ENCODE measurements at places on chromosomes 2 and 18.
A peak's percentile ranks its signal among the peaks of the same experiment; 100 is the strongest.

DNA sequence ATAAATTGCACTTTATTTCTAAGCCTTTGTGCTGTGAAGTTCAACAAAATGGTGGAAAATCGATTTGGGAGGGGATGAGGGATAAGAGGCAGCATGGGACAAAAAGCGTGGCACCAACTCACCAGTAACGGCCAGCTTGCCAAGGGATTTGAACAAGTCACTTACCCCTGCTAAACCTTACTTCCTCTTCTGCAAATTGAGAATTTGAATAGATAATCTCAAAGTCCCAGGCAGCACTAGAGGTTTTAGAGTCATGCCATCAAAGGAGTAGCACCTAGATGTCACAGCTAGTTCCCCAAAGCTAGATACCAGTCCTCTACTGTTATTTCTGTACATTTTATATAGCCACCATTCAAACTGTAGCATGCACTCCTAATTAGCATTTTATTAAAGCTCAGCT is 83.7 kb upstream of the VRK2 start:
- no peak for DNase-seq

GRCh38 chr2:126891681-126892500 is 6.8 kb upstream of the TEX51 start:
- no peak for DNase-seq

DNA sequence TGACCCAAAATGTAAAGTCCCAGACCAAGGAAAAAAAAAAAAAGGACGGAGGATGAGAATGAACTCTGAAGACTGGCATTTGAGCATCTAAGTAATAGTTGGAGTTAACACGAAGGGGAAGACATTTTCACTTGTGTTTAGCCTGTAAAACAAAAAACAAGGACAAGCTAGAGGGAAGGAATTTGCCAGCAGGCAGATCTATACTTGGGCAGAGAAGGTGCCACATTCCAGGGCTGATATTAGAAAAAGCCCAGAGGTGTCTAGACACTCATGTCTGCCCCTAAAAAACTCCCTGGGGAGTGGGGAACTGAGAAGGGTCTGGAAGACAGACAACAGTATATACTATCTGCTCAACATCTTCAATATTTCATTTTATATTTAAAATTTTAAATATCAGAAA is 171.1 kb downstream of the ZEB2 start:
- no peak for DNase-seq

DNA sequence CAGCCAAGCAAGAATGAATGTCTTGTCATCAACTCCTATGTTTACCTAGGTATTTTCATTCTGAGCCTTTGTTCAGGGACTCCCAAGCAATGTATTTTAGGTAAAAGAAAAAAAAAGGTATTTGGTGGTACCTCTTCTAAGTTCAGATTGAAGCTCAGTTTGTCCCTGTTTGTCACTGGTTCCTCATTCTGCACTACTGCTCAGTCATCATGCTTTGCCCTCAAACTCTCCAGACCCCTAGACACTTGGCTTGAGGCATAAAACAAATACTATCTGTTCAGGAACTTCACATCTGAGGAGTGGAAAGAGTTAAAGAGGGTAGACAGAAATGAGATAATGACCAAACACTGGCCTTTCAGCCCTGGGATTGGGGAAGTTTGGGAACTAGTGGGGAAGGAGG is 163.6 kb upstream of the HNRNPA3 start:
- no peak for DNase-seq

DNA sequence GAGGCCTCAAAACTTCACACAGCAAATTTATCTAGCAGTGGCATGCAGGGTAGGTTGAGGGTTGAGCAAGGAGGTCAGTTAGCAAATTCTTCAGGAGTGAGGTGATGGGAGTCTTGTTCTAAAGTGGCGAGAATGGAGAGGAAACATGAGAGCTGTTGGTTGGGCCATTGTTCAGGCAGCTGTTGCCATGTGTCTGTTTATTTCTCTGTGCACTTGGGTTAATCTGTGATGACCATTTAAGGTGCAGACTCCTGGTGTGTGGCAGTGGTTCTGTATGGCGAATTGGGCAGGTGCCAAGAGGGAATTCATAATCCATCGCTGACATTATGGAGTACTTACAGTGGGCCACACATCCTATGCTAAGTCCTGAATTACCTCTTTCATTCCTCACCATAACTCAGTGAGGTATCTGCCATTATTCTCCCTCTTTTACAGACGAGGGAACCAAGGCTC is 30.4 kb downstream of the TMEM178A start:
- no peak for DNase-seq

GRCh38 chr2:154771664-154772284 is 73.3 kb downstream of the KCNJ3 start:
- DNase-seq, result no peak

GRCh38 chr18:74945774-74946545 is 263.0 kb downstream of the PTGR3 start:
- no peak for DNase-seq

GRCh38 chr2:144320491-144320890 is 199.4 kb downstream of the ZEB2 start:
- DNase-seq, result peak; percentile 29

- no peak for DNase-seq
These were observed 357.7 kb upstream of the SPRED2 start for GRCh38 chr2:65789923-65790675.

DNA sequence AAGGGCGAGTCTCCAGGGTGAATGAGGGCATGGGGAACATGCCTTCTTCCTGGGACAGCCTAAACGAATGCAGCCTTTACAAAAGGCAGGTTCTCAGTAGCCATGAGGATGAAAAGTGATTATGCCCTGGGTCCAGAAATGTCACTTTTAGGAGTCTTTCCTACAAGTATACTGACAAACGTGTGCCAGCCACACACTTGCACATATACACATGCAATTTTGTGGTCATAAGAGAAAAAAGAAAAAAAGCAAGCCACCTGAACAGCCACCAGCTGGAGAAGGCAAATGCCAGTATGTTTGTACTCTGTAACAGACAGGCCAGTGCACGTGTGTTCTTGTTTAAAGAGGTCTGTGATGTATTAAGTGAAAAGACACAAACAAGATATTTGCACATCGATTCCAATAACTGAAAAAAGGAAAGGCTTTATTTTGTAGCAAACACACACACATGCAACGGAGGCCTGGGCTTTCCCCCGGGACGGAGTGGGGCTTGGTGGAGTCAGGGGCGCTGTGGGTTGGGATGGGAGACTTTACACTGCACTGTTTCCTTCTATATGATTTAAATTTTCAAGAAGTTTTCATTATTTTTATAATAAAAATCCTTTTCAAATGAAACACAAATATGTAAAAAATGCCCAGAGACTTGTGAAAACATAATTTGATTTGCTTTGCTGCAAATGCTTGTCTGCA is 108.4 kb downstream of the FAM210A start:
- no peak for DNase-seq

DNA sequence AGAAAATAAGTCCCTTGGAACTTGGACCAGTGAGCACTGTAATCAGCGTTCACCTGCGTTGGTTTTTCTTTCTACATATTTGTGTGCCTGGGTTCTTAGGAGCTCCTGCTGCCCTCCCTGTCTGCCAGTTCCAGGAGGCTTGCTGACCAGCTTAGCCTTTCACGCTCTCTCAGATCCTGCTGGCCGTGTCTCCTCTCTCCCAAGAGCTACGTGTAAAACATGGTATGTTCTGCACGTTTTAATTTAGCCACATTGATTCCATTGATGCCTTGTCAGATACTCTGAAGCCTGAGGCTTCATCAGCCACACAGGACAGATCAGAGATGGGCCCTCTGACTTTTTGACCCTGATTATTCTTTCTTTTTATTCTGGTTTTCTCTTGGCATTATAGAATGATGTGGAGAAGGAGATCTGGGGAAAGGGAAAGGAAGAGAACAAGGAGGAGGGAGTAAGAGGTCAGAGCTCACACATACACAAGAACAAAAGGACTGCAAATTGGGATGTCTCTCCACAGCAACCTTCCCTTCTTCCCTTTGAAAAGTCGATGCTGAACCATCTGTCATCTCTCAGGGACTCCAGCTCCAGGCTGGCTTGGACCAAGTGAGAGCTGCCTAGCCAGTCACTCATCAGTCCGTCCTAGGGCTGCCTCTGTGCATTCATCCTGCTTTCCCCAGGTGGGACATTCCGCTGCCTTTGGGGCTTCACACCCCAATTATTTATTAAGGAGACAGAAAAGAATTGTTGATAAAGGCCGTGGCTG is 152.8 kb downstream of the PIK3C3 start:
- no peak for DNase-seq

DNA sequence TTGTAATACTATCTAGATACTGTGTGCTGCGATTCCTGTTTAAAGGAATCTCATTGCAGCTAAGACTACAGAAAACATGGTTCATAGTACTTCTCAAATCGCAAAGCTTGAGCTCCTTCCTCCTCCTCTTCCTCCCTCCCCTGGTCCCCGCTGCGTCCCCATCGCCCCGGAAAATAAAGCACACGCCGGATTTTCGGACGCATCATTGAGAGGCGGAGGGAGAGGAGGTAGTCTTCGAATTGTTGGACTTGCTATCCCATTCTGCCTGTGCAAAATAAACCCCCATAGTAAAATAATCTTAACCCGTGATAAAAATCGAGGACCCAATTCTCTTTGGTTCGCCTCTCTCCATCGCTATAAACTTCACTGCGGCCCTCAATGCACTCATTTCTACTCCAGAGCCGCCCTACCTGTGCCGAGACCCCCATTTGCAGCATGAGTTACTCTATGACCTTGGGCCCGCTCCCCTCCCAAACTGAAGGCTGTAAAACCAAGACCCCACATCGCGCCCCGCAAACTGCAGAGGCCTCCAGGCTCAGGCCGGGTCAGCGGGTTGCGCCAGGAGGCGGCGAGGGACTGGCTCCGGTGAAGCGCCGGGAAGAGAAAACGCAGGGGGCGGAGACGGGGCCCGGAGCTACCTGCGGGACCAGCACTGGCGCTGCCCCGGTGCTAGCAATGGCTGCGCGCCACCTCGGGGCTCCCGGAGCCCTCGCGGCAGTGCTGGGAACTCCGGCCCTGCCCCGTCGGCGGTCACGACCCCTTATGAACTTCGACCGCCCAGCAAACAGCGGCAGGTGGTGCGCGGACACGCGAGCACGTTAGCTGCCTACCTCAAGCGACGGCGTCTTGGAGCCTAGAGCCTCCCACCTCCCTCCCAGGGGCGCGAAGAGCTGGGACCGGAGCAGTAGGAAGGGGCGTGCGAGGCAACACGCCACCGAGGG is 649 bp downstream of the ESCO1 start:
- DNase-seq, result peak; percentile 55

GRCh38 chr2:43075054-43075593 is 151.3 kb downstream of the ZFP36L2 start:
- DNase-seq, result no peak
